Caco-2 (cell line): ENCODE measurements at places on chromosomes 2 and 18. TPM values are rescaled to one million over a fixed set of nuclear protein-coding genes. Genes with fewer than 3 reads are reported as not detected.

DNA sequence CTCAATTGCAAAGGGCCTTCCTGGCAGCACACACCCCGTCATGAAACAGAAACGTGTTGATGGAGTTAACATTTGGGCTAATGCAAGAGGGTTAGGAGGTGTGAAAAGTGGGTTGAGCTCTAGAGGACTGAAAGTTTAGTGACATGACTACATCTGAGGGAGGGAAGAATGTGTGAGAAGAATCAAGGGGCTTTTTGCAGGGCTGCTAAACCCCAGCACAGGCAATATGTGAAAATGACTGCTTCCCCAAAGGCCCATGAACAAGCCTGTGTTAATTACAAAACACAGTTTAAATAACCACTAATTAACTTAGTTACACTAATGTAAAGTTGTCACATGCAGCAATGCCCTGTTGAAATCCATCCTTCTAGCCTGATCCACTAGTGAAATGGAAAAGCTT is 63.4 kb upstream of the PEX13 start:
- H3K4me1 ChIP-seq: no peaks in the 10 kb centered on the region
- H3K27me3 ChIP-seq: no peaks in the 10 kb centered on the region
- no peaks in the 10 kb centered on the region for H3K36me3 ChIP-seq

DNA sequence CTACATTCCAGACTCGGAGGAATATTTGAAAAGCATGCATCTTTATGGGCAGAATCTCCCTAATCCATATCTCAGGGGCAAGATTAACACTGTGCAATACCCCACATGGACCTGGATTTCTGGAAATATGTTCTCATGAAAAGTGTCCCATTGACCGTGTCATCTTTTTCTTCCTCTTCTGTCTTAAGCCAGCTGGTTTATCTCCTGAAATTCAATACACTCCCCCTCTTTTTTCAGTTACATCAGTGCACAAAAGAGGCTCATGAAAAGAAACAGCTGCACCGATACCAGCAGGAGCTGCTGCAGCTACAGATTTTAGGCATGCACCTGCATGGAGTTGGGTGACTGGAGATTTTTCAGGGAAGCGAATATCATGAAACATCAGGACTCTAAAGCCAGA is 117.2 kb downstream of the SLC4A3 start:
- DNase-seq: no peak
- no peak overlapping the region for H3K4me3 ChIP-seq
- no peaks in the 10 kb centered on the region for H3K4me1 ChIP-seq
- H3K27me3 ChIP-seq: peaks cover 3% of the 10 kb centered on the region
- no peak overlapping the region for H3K27ac ChIP-seq

Gene PTPRN
- total RNA-seq: not detected in 2 replicates

Gene COL6A3
- total RNA-seq: 0.73 and 2.1 TPM in 2 replicates
